Mesenchymal stem cell (in vitro differentiated cells and primary cell): ENCODE measurements at places on chromosomes 5 and 9.

GRCh38 chr9:20207176-20207575 lies 415.1 kb downstream of the MLLT3 start:
- H3K27me3 ChIP-seq, result no peaks in the 10 kb centered on the region
- H3K36me3 ChIP-seq, result no peaks in the 10 kb centered on the region
- no peak overlapping the region for H3K4me3 ChIP-seq
- no peak for DNase-seq

DNA sequence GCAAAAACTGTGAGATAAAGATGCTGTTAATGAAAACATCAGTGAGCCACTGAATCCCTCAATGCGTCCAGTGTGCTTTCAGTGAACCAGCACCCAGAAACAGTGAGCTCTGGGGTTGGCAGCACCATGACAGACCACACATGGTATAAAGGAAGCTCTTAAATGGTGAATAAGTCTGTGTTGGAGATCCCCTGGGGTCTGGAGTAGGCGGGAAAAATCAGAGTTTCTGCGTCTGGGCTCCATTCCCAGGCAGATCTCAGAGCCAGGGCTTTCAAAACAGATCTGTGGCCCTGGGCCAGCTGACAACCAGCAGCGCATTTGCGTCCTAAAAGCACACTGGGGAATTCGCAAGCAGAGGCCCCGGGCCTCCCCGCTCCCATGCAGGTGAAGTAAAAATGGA lies 233.5 kb downstream of the FRMD3 start:
- DNase-seq, result no peak
- H3K27me3 ChIP-seq, result no peaks in the 10 kb centered on the region
- H3K4me3 ChIP-seq, result peak overlapping the region; percentile 40
- no peaks in the 10 kb centered on the region for H3K36me3 ChIP-seq
- no peaks in the 10 kb centered on the region for H3K4me1 ChIP-seq
- no peak overlapping the region for H3K27ac ChIP-seq

DNA sequence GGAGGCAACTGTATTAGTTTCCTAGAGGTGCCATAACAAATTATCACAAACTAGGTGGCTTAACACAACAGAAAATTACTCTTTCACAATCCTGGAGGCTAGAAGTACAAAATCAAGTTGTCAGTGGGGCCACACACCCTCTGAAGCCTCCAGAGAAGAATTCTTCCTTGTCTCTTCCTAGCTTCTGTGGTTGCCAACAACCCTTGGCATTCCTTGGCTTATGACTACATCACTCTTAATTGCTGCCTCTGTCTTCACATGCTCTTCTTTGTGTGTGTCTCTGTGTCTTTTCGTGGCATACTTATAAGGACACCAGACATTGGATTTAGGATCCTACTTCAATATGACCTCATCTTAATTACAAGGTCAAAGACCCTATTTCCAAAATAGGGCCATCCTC lies 327.5 kb downstream of the CHSY3 start:
- H3K36me3 ChIP-seq, result no peaks in the 10 kb centered on the region
- H3K27me3 ChIP-seq, result no peaks in the 10 kb centered on the region
- H3K4me3 ChIP-seq, result no peak overlapping the region

GRCh38 chr5:84372066-84372695 lies 12.5 kb downstream of the EDIL3 start:
- no peaks in the 10 kb centered on the region for H3K27me3 ChIP-seq
- H3K36me3 ChIP-seq, result no peaks in the 10 kb centered on the region
- H3K4me1 ChIP-seq, result peaks cover 4% of the 10 kb centered on the region
- H3K4me3 ChIP-seq, result no peak overlapping the region
- DNase-seq, result peak; percentile 59
- H3K27ac ChIP-seq, result peak overlapping the region; percentile 96
